ENCODE measurements at places on chromosomes 6 and 20.

- no peak for DNase-seq
Observed at GRCh38 chr6:30267423-30267822, 54.2 kb upstream of the TRIM26 start.

- no peak for DNase-seq
Observed at GRCh38 chr6:147534116-147534860, 25.8 kb downstream of the SAMD5 start.

- no peak for DNase-seq
Observed at GRCh38 chr6:116096979-116097816, 3.5 kb upstream of the NT5DC1 start.

DNA sequence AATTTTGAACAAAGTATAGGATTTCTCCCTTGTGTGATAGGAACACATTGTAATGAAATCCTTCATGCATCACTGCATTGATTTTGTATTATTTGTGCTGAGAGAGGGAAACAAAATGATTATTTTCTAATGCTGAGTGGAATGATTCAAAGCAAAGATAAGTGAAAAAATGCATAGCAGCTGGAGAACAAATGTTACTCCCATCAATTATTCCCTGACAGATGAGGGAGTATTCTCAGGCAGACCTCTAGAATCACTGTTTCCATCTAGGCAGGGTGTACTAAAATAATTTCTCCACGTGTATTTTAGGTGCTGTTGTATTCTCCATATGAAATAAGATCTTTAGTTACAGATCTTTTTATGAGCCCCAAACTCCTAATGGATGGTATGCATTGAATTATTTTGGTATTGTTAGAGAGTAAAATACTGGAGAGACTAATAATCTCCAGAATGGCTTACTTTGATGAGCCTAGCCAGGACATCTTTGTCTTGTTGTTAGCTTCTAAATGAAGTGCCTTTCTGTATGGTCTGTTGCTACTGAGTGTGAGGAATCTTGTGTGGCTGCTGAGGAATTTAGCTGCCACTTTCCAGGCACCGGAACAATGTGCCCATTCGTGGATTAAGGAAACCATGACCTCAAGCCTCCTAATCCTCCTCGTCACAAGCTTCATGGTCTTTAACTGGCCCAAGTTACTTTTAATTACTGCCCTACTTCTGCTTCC lies 39.6 kb downstream of the RNF217 start:
- DNase-seq = no peak

- no peak for DNase-seq
Observed at GRCh38 chr20:6053776-6054688, at the start of gene LRRN4. Gene LRRN4 (minus strand): TSS chr20:6054060. CDS start chr20:6052799, 1,261 bp downstream.

DNA sequence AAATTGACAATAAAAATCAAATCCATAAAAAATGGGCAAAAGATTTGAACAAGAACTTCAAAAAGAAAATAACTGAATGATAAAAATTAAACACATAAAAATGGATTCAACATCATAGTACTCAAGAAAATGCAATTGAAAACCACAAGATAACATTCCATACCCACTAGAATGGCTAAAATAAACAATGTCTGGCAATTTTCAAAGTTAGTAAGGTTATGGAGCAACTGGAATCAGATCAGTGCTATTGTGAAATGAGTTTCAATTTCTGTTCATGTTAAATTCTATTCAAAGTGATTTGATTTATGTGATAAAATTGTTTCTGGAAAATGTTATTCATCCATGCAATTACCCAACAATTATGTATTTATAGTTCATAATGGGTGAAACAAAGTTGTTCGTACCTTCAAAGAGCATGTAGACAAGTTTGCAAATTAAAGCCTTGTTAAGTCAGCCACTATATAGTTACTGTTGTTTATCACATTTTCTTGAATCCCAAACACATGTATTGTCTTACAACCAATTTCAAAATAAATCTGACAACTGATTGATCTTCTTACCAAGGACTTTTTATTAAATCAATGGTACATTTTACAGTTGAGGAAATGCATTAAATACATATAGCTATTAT lies 151.5 kb upstream of the CENPW start:
- DNase-seq = no peak

DNA sequence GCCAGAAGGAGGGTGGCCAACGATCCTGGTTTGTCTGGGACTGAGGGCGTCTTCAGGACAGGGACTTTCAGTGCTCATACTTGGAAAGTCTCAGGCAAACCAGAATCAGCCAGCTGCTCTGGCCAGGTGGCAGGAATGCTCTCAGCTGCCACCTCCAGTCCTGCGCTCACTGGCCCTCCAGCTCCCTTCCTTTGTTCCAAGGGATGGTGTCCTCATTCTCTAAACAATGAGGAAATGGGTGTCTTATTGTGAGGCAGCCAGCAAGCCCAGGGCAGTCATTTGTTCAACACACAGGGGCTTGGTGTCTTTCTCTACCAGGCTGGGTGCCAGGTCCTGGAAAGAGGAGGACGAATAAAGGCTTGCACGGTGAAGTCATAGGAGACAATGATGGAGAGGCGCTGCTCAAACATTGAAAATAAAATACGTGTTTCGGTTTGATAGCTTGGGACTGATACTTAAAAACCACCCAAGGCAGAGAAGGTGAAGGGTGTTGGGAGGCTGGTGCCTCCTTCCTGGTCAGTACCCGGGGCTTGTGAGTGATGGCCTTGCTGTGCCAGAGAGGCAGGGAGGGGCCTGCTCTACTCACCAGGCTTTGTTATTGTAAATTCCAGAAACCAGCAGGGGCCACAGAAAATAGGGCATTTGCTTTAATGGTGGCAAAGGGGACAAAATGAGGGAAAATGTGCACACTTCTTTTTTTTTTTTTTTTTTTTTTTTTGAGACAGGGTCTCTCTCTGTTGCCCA lies 11.3 kb upstream of the TMEM181 start:
- DNase-seq = no peak

- no peak for DNase-seq
Observed at GRCh38 chr20:20456741-20457140, 88.8 kb downstream of the INSM1 start.

GRCh38 chr20:57467742-57468141 lies 57.2 kb downstream of the CTCFL start:
- no peak for DNase-seq

GRCh38 chr6:70208235-70208790 lies 94.6 kb downstream of the COL9A1 start:
- DNase-seq = no peak

DNA sequence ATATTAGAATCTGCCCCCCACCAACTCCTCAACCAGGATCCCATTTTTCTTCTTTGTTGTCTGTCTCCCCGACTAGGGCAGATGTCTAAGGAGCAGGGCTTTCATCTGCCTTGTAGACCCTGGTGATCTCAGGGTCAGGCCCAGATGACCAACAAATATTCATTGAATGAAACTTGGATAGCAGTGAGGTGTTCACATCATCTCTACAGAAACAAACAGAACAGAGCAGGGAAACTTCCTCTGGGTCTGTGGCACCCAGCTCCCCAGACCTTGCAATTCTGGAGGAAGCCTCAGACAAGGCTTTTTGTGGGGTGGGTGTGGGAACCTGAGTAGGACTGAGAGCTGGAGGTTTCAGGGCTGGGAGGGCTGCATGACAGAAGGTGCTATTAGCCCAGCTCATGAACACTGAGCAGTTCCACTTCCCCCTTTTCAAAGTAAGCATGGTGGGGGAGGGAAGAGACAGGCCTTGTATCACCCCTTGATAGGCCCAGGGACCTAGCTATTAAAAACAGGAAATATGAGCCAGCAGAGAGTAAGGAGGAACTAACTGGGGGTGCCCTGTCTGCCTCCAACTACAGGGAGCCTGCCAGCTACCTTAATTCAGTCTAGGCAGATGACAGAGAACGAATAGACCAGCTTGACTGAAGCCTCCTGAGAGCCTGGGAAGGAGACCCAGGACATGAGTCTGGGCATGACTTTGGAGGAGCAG lies 37.3 kb upstream of the TOP1 start:
- DNase-seq = no peak

DNA sequence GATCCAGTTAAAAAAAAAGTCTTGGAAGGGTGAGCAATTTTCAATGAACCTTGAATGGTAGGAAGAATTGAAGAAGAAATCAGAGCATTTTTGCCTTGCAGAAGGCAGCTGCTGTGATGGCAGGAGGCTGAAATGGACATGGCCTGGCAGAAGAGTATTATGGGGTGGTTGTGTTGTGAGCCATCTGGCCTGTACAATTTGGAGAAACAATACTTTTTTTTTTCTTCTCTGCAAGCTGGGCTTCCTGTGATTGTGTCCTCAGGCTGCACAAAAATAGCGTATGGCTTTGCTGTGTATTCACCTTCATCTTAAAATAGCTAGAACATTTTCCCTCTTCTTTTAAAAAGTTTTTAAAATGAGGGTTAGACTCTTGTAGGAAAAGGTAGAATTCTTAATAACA lies 21.4 kb downstream of the SYCP2L start:
- DNase-seq = no peak

GRCh38 chr6:56652231-56652630 lies 9.5 kb upstream of the DST start:
- DNase-seq = no peak

DNA sequence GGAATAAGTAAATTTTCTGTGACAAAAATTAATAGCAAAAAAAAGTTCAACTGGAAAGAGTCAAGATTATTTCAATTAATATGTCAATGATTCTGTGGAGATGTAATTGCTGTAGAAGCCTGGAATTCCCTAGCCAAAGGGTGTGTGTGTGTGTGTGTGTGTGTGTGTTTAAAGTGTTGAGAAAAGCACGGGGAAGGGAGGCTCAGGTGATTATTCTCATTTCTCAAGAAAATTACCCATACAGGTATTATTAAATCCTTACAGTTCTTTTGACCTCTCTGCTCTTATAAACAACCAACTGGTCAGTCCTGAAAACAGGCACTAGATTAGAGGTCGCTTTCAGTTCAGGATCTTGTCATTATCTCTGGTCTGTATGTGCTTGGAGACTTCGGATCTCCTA lies 129.3 kb upstream of the SASH1 start:
- no peak for DNase-seq

- DNase-seq = no peak
Observed at GRCh38 chr20:3876000-3876399, 13.2 kb upstream of the PANK2 start.

GRCh38 chr6:49826743-49827406 lies 39.5 kb downstream of the CRISP1 start:
- no peak for DNase-seq

GRCh38 chr6:135505648-135506047 lies 8.1 kb upstream of the AHI1 start:
- DNase-seq = no peak

DNA sequence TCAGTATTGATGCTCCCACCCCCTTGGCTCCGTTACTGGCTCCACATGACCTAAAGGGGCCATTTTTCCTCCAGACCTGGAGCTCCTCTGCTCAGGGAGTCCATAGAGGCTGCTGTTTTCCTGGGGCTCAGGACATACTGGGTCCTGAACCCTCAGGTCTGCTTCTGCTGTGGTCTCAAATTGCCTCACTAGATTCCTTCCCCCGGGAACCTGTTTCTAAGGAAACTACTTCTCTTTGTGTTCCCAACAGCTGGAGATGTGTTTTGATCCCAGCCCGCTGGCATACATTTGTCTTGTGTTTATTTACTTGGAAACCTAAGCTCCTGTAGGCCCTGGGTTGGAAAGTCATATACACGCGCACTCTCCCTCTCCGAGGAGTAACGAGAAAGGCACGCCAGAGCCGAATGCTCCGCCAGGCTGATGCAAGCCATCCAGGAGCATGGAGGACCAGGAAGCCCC lies 222.8 kb downstream of the UST start:
- no peak for DNase-seq

DNA sequence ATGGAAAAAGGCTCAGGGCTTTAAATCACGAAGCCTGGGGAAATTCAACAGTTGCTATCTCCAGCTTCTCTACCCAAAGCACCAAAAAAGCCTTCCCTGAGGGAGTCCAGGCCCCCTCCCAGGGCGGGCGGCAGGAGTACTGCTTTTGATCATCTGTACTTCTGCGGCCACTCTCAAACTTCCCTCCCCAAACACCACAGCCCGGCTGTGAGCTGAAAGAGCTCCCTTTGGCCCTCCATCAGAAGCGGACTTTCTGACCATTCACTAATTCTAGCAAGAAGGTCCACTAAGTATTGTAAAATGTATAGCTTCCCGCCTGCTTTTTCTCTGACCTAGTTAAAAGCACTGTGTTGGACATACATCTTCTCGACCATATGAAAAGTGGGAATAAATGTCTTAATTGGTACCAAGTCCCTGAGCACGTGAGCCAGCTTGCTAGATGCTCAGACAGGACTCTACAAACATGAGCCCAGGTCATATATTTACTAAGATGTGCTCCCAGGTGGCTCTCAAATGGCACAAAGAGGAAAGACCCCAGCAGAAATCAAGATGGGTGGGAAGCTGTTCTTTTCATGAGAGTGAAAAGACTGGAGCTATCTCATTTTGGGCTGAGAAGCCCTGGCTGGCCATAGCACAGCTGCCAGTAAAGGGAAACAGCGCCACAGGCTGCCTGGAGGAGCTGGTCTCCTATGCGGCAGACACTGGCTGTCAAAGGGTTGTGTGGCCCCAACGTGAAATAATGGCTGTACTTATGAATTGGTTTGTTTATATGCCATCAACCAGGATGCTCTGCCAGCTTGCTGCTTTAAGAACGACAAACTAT lies 58.6 kb downstream of the GFOD1 start:
- DNase-seq = no peak

- no peak for DNase-seq
Observed at GRCh38 chr6:53703047-53703446, 37.5 kb upstream of the KLHL31 start.

DNA sequence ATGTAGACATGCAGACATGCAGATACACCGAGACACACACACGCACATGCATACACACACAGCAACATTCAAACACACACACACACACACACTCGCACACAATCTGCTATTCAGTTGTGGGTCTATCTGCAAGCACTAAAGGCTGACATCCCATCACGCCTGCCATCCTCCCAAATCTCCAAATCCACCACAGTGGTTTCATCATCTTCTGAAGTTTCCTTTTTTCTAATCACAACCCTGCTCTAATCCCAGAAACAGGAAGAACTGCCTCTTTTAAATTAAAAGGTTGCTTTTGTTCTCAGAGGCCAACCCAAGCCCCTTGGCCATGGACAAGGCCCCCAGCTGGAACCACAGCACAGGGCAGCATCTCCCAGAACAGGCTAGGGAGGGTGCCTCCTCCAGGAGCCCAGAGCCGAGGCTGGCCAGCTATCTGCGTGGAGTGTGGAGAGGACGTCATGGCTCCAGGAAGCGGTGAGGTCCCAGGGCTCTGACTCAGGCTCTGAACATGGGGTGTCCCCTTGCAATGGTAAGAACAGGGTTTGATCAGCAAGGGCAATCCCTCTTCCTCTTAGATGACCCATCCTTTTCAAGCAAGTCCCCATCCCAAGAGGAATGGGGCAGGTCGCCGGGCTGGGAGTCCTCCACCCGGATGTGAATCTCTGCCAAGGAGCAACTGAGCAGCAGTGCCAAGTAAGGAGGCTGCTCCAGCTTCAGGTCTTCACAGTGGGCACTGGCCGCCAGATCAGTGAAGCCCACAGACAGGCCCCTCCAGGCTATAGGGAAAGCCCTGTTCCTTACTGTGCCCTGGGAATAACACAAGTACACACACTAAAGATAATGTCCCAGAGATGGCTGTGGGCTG lies 14.7 kb downstream of the FOXF2 start:
- DNase-seq = no peak

- DNase-seq = no peak
Observed at GRCh38 chr6:152261179-152261578, 376.0 kb downstream of the SYNE1 start.

All from thoracic aorta (tissue), 2 donors.